ENCODE measurements at places on chromosomes 13 and 19. TPM values are rescaled to one million over a fixed set of nuclear protein-coding genes. Genes with fewer than 3 reads are reported as not detected.

The ONECUT3 gene
- not detected for polyA plus RNA-seq

The FXYD1 gene
- polyA plus RNA-seq = 281 TPM

The KLK2 gene
- polyA plus RNA-seq = not detected

The FGF14 gene
- 0.04 TPM for polyA plus RNA-seq

- no peak for DNase-seq
Observed at GRCh38 chr19:6034512-6034911, 56.6 kb upstream of the RANBP3 start.

DNA sequence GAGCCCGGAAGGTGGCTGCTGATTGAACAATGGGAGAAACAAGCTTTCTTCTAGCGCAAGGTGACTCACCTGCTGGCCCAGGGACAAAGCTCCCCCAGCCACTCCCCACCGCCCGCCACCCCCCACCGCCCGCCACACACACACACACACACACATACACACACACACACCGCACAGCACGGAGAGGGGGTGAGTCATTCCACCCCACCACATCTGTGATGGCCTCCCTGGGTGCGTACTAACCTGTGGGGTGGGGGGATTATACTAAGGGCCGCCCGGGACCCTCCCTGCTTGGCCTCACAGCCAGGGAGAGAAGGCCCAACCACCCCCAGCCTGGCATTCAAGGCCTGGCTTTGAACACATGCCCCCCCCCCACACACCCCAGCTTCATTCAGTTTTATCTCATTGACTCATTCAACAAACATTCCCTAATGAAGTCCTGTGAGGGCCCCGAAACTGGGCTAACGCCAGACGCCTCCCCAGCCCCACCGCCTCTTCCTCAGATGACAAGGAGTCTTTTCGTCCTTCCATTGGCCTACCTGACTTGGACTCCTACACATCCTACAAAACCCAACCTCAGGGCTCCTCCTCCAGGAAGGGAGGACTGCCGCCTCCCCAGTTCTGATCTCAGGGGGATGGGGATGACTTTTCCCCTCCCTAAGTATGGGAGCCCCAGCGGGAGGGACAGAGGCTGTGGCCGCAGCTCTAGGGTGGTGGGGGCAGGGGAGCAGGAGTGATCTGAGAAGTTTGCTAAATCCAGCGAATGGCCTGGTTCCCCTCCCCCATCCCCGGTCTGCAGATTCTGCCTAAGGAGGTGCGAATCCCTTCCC, 5.8 kb upstream of the ONECUT3 start:
- DNase-seq = no peak

- no peak for DNase-seq
Observed at GRCh38 chr19:13366529-13367143, 139.6 kb downstream of the CACNA1A start.

DNA sequence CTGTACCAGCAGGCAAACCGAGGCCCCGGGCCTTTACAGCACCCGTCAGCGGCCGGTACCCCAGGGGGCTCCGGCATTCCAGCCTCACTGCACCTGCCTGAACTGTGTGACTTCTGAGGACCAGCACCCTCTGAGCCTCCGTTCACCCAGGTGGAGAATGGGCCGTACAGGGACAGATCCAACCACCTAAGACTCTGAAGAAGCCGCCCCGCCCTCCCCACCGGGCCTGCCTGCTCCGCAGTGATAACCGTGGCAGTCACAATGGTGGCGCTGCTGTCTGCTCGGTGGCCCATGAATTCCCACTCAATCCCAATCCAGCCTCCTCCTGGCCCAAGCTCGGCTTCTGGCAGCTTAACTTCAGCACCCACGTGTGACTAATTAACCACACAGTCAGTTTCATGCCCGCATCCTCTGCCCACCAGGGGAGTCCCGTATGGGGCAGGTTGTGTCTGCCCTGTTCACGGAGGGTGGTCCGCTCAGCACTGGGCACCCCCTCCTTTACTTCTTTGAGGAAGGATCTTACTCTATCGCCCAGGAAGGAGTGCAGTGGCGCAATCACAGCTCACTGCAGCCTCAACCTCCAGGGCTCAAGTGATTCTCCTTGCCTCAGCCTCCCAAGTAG, 3.4 kb downstream of the TCF3 start:
- no peak for DNase-seq
